ENCODE measurements at places on chromosomes 16 and 17.

- no peak for DNase-seq
Measured at GRCh38 chr17:48577946-48578615, at the start of gene HOXB4. Gene HOXB4 (minus strand): TSS chr17:48578350. CDS start chr17:48578319, 31 bp downstream.

GRCh38 chr16:13453325-13453724 lies 466.6 kb upstream of the ERCC4 start:
- peak; percentile 55 for DNase-seq

GRCh38 chr17:20085283-20085845 lies 76.2 kb downstream of the SPECC1 start:
- DNase-seq, result no peak

DNA sequence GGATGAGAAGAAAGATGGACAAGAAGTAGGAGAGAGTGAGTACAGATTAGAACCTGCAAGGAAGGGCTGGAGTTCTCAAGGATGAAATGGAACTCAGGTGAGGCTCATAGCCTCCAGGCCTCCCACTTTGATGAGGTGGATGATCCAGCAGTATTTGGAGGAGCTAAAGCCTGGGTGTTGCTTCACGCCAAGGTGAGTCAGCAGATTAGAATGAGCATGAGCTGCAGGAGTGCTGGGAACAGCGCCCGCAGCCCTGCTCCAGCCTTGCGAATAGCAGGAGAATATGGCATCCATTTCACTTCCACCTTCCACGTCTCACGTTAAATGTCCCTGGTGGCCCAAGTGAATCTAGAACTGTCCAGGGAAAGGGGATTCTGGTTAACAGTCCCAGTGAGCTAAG lies 94.4 kb upstream of the CPHXL start:
- DNase-seq, result peak; percentile 58

- peak; percentile 70 for DNase-seq
Measured at GRCh38 chr17:4908301-4908700, 5.4 kb upstream of the CHRNE start.

Data from RWPE2 (cell line).